ENCODE measurements at places on chromosomes 5 and 9.

GRCh38 chr5:150616024-150616470 is 24.4 kb upstream of the SYNPO start:
- no peak for DNase-seq

- DNase-seq = no peak
Observed at GRCh38 chr9:93126825-93127368, 7.2 kb downstream of the NINJ1 start.

DNA sequence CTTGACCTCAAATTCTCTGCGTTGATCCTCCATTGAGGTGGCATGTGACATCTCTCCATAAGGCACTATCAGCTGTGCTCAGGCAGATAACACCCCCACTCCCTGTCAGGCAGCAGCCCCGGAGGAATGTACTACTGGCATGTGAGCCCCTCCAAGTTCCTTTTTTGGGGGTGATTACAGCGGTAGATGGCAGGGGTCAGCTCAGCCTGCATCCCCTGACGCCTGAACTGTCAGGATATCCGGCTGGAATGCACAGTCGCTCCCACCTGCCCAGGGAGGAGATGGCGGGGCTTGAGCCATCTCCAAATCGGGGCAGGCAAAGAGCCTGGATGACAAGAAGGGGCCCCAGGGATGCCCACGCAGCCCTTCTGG is 40.8 kb downstream of the FAM78A start:
- no peak for DNase-seq

- no peak for DNase-seq
Observed at GRCh38 chr9:105426657-105427056, 21.2 kb upstream of the FSD1L start.

DNA sequence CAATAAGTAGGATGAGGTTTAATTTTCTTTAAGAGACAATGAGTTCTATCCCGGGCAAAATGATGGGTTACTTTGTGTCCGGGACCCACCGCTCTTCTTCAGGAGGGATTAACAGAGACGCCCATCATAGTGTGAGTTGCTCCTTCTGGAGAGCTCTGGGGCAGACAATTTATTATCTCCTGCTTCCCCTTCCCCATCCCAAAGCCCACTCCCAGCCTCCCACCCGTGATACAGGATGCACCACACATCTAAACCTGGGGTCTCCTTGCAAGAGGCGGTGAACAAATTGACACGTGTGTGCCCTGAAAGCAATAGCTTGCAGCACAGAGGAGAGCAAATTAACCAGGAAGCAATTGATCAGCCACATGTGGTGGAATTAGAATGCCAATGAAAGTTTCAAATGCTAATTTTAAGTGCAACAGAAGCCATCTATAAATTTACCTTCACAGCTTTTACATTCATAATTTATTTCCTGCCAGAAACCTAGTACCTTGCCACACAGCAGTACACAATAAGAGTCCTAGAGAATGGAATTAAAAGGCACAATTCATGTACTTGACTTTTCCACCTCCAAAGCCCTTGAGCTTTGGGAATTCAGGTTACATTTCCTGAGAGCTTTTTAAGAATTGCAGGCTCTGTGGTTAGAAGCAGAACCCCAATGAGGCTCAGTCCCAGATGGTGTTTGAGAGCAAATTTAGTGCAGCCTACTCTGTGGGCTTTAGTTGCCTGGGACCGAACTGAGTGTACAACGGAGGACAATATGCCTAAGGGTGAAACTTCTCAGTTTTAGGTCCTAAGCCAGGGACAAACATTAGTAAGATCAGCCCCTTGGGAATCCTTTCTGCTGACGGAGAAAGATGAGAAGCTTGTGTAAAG is 399.6 kb downstream of the MED10 start:
- no peak for DNase-seq

DNA sequence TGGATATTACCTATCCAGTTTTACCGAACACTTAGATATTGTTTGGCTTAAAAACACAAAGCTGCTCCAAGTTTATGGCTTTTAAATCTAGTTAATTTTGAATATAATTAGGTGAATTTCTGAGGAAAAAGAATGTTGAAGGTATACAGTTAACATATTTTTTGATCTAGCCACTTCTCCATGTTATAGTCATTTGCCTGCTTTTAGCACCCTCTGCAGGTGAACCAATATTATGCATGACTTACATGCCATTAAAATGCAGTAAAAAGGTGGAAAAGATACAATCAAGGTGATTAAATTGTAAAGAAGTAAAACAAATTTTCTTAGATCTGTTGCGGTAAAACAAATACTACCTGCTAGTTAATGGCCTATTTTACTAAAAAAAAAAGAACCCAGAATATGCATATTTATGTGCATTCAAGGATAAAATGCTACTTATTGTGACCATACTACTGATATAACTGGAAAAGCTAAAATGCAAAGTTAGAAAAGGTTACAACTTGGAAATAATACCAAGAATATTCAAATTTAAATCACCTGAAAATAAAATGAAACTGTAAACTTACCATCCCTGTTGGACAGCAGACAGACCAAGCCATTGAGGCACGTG is 132.1 kb downstream of the AP3B1 start:
- peak; percentile 8 for DNase-seq

DNA sequence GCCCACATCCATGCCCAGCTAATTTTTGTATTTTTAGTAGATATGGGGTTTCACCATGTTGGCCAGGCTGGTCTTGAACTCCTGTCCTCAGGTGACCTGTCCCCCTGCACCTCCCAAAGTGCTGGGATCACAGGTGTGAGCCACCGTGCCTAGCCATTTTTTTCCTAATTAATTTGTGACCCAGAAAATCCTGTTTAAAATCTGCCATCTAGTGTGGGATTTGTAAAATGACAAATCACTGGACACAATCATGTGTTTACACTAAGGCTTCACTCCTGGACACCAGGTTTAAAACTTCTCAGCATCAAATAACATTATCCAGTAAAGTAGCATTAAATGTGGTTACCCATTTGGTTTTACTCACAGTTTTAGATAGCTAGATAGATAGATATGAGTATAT is 18.6 kb upstream of the KDM4C start:
- DNase-seq = peak; percentile 31

GRCh38 chr5:2207416-2208238 is 324.9 kb upstream of the IRX4 start:
- no peak for DNase-seq

DNA sequence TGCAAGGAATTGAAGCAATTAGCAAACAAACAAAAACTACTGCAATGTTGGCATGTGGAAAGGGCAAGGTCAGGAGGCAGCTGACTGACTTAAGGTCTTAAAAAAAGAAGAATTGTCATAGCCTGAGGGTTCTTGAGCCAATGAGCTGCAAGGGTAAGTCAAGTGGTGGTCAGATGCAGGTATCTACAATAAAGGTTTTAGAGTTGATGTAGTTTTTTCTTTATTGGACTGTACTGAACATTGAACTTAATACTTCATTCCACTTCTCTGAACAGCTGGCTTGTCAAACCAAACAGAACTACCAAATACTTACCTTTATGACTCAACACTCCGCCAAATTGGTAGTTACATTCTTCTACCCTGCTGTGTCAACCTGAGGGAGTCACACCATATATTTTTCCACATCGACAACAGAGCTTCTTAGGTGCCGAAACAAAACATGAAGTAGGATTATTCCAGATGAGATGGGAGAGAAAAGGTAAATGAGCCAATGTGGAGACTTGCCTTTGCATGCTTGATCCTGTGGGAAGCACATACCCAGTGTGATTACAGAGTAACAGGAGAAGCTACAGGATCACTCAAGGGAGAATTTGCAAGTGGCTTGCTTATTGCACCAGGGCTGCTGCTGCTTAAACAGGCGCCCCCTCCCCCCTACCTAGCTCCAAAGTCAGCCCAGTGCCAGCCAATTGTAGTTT is 35.3 kb downstream of the EQTN start:
- DNase-seq = no peak

DNA sequence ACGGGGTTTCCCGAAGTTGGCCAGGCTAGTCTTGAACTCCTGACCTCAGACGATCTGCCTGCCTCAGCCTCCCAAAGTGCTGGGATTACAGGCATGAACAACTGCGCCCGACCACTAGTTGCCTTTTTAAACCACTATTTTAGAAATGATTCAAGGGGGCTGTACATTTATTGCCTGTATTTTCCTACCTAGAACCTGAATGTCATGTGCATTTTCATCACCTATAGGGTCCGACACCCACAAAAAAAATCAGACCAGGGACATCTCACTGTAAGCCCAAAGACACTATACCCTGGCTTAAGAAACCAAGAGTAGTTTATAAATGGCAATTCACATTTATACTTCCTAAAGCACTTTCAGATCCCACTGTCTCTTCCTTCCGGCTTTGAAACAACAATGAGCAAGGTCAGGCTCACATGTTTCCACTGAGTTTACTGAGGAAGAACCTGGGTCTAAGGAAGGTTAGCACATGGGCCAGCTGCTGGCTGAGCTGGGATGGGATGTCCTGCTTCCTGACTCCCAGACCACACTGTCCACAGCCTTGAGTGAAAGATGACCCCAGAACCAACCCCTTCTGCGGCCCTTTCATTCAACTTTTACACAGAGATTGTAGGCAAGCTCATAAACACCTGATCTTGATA is 87.3 kb downstream of the SERINC5 start:
- no peak for DNase-seq

GRCh38 chr5:9263656-9264055 is 282.2 kb downstream of the SEMA5A start:
- no peak for DNase-seq

DNA sequence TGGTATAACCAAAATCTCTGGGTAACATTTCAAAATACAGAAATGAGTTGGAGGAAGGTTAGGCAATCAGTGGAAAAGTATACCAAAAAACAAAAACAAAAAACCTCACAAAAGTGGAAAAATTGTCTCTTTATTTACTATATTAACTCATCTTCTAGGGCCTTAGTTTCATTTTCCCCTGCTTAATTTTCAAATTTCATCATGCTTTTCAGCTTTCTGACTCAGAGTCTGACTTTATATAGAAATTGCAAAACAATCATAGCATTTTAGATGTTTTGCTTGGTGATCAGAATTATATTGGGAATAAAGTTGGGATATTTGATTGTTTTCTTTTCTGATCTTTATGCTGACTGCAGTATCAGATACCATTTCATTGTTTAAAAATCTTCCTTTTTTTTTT is 257.0 kb upstream of the PRR16 start:
- peak; percentile 36 for DNase-seq

GRCh38 chr9:37030611-37030939 is 3.5 kb downstream of the PAX5 start:
- no peak for DNase-seq

DNA sequence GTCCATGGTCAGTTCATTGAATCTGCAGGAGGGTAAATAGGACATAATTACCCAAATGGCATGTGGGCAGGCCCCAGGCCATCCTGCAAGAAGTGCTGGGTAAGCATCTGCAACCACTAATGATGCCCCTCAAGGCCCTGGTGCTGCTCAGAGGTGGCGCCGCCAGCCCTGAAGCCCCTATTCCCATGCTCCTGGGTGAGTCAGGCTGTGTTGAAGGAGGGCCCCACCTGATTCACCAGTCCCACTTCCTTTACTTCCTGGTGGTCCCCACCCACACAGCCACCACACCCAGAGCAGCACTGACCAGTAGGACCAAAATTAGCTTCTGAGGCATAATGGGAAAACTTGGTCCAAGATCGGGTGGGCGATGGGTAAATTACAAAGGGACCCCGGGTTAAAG is 120.4 kb upstream of the SPRY4 start:
- DNase-seq = no peak

DNA sequence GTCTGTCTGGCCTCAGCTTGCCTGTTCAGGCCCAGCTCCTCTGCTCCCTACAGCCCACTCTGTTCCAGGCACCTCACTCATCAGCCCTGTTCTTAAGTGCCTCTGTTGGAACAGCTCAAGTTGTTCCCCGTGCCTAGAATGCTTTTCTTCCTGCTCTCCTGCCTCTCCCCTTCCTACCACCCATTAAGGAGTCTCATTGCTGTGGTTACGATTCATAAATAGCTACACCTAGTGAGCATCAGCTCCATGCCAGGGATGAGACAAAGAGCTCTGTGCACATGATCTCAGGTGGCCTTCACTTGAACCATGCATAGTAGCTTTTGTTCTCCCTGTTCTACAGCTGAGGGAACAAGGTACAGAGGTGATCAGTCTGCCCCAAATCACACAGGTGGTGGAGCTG is 54.3 kb downstream of the PSD2 start:
- DNase-seq = no peak

GRCh38 chr5:174617910-174618309 is 106.5 kb upstream of the MSX2 start:
- no peak for DNase-seq

- DNase-seq = no peak
Observed at GRCh38 chr9:69590266-69590665, 81.9 kb downstream of the APBA1 start.

GRCh38 chr5:141947316-141947715 is 10.7 kb downstream of the PCDH12 start:
- DNase-seq = no peak

DNA sequence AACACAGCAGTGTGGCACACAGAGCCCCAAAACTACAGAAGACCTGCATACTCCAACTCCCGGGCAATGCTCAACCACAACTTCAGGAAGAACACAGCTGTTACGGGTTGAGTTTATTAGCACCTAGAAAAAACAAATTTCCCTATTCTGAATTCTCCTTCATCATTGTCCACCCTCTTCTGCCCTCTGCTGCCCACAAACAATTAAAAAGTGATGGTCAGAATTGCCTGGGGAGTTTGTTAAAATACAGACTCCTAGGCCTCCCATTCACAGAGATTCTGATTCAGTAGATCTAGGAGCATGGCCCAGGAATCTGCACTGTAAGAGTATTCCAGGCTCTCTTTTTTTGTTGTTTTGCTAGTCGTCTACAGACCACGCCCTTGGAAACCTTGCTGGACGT is 310.6 kb downstream of the NDUFS4 start:
- peak; percentile 28 for DNase-seq

- DNase-seq = no peak
Observed at GRCh38 chr9:134858051-134858841, 22.4 kb upstream of the FCN2 start.

DNA sequence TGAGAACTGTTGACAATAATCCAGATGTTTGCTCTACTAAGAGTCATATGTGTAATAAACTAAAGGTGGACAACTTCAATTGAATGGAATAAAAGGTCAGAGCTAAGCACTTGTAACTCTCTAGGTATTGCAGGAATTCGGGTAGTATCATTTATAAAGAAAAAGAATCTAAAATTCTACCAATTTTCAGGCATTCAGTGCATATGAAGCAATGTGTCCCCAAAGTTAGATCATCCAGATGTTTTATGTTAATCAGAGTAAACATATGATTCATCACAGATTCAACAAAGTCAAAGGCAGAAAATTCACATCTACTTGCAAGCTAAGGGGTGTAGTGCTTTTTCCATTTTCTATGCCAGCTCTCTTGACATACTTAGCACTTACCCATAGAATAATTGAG is 477.1 kb downstream of the PDE4D start:
- DNase-seq = no peak

GRCh38 chr5:163604013-163604412 is 98.6 kb downstream of the MAT2B start:
- no peak for DNase-seq

- no peak for DNase-seq
Observed at GRCh38 chr5:168798065-168799023, 219.2 kb upstream of the PANK3 start.

- DNase-seq = no peak
Observed at GRCh38 chr9:134413112-134413715, 87.0 kb downstream of the RXRA start.

- no peak for DNase-seq
Observed at GRCh38 chr5:9953691-9954090, 296.0 kb downstream of the ATPSCKMT start.

GRCh38 chr9:14813336-14814248 is 91.1 kb upstream of the CER1 start:
- peak; percentile 44 for DNase-seq

Measured in GM03348 (cell line).